ENCODE measurements at places on chromosomes 4 and X. TPM values are rescaled to one million over a fixed set of nuclear protein-coding genes. Genes with fewer than 3 reads are reported as not detected.

Gene CHIC2
- total RNA-seq = 6.6 TPM

Gene SLC16A2
- total RNA-seq = 17.8 TPM

Gene HOPX
- not detected for total RNA-seq

Gene NDP
- not detected for total RNA-seq

Gene TCP11X2
- not detected for total RNA-seq

Gene LRP2BP
- 0.17 TPM for total RNA-seq

Gene VEGFC
- 9.4 TPM for total RNA-seq

Gene NLRP2B
- total RNA-seq = not detected

Gene GAR1
- 45.9 TPM for total RNA-seq

Gene CHRDL1
- not detected for total RNA-seq

Gene FAM9B
- not detected for total RNA-seq

Gene ZBED1
- total RNA-seq = 36.2 TPM

Gene RPA4
- 0.10 TPM for total RNA-seq

Gene SYN1
- total RNA-seq = 0.25 TPM

Gene GPM6B
- 0.14 TPM for total RNA-seq

Gene IL13RA2
- total RNA-seq = not detected

Gene S100P
- total RNA-seq = 144 TPM

Gene MAGEA2B
- total RNA-seq = not detected
